ENCODE measurements at places on chromosomes 6 and 20.

GRCh38 chr20:41524980-41525613, 93.1 kb downstream of the CHD6 start:
- no peak for DNase-seq
- peaks cover 8% of the 10 kb centered on the region for H3K36me3 ChIP-seq
- H3K27me3 ChIP-seq = no peaks in the 10 kb centered on the region
- H3K4me1 ChIP-seq = peaks cover 11% of the 10 kb centered on the region

DNA sequence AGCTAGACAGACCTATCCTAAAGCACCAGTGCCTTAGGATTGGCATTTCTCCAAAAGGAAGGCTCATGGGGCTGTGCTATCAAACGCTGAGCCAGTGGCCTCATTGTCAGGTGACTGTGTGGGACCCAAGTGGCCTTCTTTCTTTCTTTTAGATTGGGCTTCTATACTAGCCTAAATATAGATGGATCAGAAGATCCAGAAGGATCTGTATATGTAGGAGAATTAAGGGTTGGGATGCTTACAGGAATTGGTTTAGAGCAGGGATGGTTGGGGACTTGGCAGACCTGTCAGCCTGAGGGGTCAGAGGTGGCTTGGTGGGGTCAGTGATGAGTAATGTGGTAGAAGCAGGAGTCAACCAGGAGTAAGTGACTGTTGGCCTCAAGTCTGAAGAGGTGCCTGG, 14.8 kb downstream of the ABT1 start:
- peaks cover 48% of the 10 kb centered on the region for H3K27me3 ChIP-seq
- no peak for DNase-seq
- no peak overlapping the region for H3K4me3 ChIP-seq
- peaks cover 9% of the 10 kb centered on the region for H3K4me1 ChIP-seq

DNA sequence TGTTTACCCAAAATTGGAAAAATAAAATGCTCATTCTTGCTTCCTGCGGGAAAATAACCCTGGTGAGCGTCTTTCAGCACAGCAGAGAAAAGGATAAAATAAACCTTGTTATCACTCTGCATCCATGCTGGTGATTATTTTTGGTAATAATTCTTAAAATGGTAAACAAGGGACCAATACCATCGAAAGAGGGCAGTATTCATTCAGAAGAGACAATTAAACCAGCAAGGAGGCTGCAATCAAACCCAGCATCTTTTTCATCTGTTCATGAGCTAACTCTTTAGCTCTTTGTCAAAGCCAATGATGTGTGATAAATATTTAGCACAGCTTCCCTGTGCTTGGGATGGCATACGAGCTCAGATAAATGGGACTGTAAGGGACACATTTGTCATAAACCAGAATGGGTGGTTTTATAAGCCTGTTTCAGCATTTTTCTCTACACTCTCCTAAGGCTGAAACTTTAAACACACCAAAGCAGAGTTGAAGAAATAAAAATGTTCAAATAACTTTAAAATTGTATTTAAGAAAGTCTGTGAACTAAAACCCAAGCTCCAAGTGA, 34.4 kb downstream of the CDH26 start:
- no peak for DNase-seq
- H3K36me3 ChIP-seq = no peaks in the 10 kb centered on the region
- H3K4me1 ChIP-seq = no peaks in the 10 kb centered on the region
- H3K4me3 ChIP-seq = no peak overlapping the region
- no peaks in the 10 kb centered on the region for H3K27me3 ChIP-seq

GRCh38 chr20:34268851-34269636, 27.8 kb downstream of the ASIP start:
- DNase-seq = no peak
- H3K4me1 ChIP-seq = peaks cover 5% of the 10 kb centered on the region
- no peaks in the 10 kb centered on the region for H3K27me3 ChIP-seq
- H3K36me3 ChIP-seq = peaks cover 16% of the 10 kb centered on the region
- H3K4me3 ChIP-seq = no peak overlapping the region

- no peaks in the 10 kb centered on the region for H3K36me3 ChIP-seq
- no peaks in the 10 kb centered on the region for H3K4me1 ChIP-seq
- no peak overlapping the region for H3K27ac ChIP-seq
Observed at GRCh38 chr6:156068881-156069280, 613.2 kb upstream of the NOX3 start.

DNA sequence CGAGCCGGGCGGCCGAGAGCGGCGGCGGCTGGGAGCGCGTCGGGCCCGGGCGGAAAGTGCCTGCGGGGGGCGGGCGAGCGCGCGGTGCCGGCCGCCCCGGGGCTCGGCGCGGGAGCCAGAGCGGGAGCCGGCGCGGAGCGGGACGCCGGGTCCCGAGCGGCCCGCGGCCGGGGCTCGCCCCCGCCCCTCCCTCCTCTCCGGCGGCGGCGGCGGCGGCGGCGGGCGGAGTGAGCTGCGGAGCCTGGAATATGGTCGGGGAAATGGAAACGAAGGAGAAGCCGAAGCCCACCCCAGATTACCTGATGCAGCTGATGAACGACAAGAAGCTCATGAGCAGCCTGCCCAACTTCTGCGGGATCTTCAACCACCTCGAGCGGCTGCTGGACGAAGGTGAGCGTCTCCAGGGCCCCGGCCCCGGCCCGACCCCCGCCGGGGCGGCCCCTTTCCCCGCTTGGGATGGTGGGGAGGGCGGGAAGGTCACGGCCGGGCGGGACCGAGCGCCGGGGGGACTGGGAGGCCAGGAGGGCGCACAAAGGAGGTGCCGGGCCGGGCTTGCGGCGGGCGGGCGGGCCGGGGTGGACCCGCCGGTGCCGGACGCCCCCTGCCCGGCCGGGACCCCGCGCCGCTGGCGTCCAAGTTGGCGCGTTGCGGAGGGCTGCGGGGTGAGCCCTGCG, 565 bp downstream of the QKI start:
- no peaks in the 10 kb centered on the region for H3K36me3 ChIP-seq
- peaks cover 42% of the 10 kb centered on the region for H3K4me1 ChIP-seq
- H3K27me3 ChIP-seq = peaks cover 8% of the 10 kb centered on the region

- H3K27ac ChIP-seq = no peak overlapping the region
- H3K36me3 ChIP-seq = no peaks in the 10 kb centered on the region
- no peak for DNase-seq
- no peak overlapping the region for H3K4me3 ChIP-seq
Observed at GRCh38 chr6:3791526-3792203, 40.2 kb upstream of the PXDC1 start.

- H3K27ac ChIP-seq = no peak overlapping the region
- no peaks in the 10 kb centered on the region for H3K27me3 ChIP-seq
- H3K36me3 ChIP-seq = peaks cover 82% of the 10 kb centered on the region
- DNase-seq = no peak
- H3K4me3 ChIP-seq = no peak overlapping the region
Observed at GRCh38 chr6:28390688-28391087, 8.9 kb downstream of the ZSCAN12 start.

DNA sequence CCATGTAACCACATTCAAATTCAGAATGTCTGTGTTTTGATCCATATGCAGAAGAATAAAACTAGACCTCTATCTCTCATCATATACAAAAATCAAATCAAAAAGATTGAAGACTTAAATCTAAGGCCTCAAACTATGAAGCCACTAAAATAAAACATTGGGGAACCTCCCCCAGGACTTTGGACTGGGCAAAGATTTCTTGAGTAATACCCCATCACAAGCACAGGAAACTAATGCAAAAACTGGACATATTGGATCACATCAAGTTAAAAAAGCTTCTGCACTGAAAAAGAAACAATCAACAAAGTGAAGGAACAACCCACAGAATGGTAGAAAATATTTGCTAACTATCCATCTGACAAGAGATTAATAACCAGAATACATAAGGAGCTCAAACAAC, 266.8 kb downstream of the EPM2A start:
- H3K27ac ChIP-seq = no peak overlapping the region
- no peak for DNase-seq
- H3K27me3 ChIP-seq = no peaks in the 10 kb centered on the region
- no peaks in the 10 kb centered on the region for H3K36me3 ChIP-seq
- H3K4me3 ChIP-seq = no peak overlapping the region

All from activated T-helper 2 cell treated with anti-CD3 and anti-CD28 coated beads, Interferon-gamma antibody, Interleukin-2, Interleukin-4, amounts not matched to agents 10 μg/mL and 5 μg/mL and 100 μg/mL, durations not matched to agents 14 hours and 24 hours and 36 hours (primary cell).